ENCODE measurements at places on chromosomes 2 and 18. TPM values are rescaled to one million over a fixed set of nuclear protein-coding genes. Genes with fewer than 3 reads are reported as not detected.

The RAPGEF4 gene
- total RNA-seq = 1.7 TPM

The ACMSD gene
- not detected for total RNA-seq

The GRP gene
- total RNA-seq = not detected

The GKN2 gene
- total RNA-seq = not detected

Measured in mammary epithelial cell (primary cell).